ENCODE measurements at places on chromosomes 7 and 10. TPM values are rescaled to one million over a fixed set of nuclear protein-coding genes. Genes with fewer than 3 reads are reported as not detected.

ELMO1 gene
- total RNA-seq = 42.9 TPM

GRCh38 chr7:47570649-47571050 is 11.3 kb downstream of the TNS3 start:
- H3K27ac ChIP-seq = peak overlapping the region; percentile 81
- H3K36me3 ChIP-seq = no peaks in the 10 kb centered on the region
- no peak overlapping the region for H3K4me3 ChIP-seq
- H3K4me1 ChIP-seq = peaks cover 46% of the 10 kb centered on the region
- DNase-seq = no peak

- H3K4me1 ChIP-seq = no peaks in the 10 kb centered on the region
- H3K27ac ChIP-seq = no peak overlapping the region
- H3K4me3 ChIP-seq = no peak overlapping the region
- no peaks in the 10 kb centered on the region for H3K27me3 ChIP-seq
- H3K36me3 ChIP-seq = no peaks in the 10 kb centered on the region
Measured at GRCh38 chr10:8987712-8988111, 933.2 kb downstream of the GATA3 start.

- DNase-seq = no peak
- H3K36me3 ChIP-seq = no peaks in the 10 kb centered on the region
- H3K27ac ChIP-seq = no peak overlapping the region
- H3K27me3 ChIP-seq = no peaks in the 10 kb centered on the region
- H3K4me3 ChIP-seq = no peak overlapping the region
- H3K4me1 ChIP-seq = peaks cover 9% of the 10 kb centered on the region
Measured at GRCh38 chr7:45188736-45189135, 31.1 kb downstream of the RAMP3 start.

DNA sequence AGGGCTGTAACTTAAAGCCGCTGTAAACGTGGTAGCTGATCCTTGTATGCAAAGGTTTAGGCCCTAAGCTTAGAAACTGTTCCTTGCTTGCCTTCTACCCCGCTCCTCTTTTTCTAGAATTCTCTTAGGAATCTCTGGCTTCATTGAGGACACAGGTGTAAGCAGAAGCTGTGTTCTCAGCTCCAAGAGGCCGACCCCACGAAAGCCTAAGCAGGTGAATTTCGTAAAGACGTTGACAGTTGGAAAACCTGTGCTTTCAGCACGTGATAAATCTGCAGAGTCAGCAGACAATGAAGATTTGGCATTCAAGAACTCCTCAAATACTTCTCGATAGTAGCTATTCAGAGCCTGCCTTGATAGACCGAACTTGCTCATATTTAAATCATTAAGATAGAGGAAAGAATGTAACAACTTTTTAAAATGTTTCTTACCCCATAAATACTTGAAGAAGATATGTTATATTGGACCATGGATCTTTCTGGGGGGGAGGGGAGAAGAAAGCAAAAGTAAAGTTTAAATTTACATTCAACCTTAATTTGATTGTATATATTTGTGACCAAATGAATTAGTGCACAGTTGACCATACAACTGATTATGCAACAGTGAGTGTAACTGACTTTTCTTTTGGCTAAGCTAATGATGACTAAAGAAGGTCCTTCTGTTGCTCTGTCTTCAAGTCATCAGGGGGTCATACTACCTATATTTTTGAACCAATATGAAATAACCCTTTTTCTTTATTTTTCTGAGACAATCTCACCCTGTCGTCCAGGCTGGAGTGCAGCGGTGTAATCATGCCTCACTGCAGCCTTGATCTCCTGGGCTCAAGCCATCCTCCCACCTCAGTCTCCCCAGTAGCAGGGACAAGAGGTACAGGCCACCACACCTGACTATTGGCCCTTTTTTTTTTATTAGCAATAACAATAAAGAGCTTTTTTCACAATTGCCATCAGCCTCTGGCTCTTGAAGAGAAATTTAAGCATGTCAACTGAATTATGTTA is 1.2 kb upstream of the GDI2 start:
- peak overlapping the region; percentile 98 for H3K27ac ChIP-seq
- H3K27me3 ChIP-seq = no peaks in the 10 kb centered on the region
- no peaks in the 10 kb centered on the region for H3K36me3 ChIP-seq
- H3K4me3 ChIP-seq = peak overlapping the region; percentile 94
- peaks cover 32% of the 10 kb centered on the region for H3K4me1 ChIP-seq

DNA sequence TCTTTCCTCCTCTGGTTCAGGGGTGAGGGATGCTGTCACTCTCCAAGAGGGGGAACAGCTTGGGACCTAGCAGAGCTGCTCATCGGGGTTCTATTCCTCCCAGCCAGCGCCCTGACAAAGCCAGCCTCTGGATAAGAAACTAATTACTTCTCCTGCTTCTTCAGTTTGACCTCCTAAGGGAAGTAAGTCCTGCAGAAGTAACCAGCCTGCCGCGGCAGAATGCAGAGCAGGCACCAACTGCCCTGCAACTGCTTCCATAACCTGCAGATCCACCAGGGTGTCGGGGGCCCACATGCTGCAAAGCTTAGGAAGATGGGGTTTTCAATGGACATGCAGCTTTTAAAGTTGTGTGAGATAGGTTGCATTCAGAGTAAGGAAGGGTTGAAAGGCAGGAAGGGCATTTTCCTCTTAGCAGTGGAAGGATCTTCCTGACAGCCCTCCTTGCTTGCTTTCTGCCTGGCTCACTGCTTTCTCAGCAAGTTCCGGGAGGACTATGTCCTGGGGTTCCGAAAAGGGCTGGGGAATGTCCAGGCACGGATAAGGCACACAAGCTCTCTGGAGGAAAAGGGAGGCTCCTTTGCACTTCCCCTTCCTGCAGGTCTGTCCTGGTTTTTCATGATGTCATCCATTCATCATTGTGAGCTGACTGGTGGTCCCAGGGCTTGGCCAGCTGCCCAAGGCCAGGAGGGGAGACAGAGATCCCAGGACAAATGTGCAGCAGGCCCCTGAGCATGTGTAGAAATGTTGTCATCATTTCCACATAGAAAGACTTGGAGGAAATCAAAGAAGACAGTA is 24.3 kb upstream of the CALU start:
- no peaks in the 10 kb centered on the region for H3K36me3 ChIP-seq
- H3K4me3 ChIP-seq = no peak overlapping the region
- no peaks in the 10 kb centered on the region for H3K27me3 ChIP-seq
- H3K27ac ChIP-seq = no peak overlapping the region

DNA sequence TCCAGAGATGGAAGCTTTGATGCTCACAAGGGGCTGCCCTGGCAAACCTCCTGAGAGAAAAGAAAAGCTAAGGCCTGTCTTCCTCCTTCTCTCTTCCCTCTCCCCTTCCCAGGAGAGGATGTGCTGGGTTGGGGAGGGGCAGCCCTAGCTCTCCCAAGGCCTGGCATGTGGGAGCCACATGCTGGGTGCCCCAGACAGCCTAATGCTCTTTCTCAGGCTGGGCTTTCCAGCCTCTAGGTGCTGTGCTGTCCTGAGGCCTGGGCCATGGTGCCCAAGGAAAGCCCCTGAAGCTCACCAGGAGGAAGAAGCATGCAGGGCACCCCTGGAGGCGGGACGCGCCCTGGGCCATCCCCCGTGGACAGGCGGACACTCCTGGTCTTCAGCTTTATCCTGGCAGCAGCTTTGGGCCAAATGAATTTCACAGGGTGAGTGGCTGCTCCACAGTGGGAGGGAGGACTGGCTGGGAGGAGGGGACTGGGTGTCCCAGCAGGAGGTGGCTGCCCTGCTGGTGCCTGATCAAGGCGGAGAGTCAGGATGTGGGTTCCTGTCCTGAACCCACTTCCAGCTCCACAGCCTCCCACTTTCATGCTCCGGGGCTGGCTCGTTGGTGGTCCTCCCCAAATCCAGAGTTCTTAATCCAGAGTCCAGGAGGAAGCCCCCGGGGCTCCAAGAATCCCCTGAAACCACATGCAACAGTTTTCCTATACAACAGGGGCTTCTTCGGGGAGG is 1.7 kb downstream of the CPA5 start:
- H3K27me3 ChIP-seq = no peaks in the 10 kb centered on the region
- H3K27ac ChIP-seq = no peak overlapping the region
- no peaks in the 10 kb centered on the region for H3K36me3 ChIP-seq
- no peak overlapping the region for H3K4me3 ChIP-seq

DNA sequence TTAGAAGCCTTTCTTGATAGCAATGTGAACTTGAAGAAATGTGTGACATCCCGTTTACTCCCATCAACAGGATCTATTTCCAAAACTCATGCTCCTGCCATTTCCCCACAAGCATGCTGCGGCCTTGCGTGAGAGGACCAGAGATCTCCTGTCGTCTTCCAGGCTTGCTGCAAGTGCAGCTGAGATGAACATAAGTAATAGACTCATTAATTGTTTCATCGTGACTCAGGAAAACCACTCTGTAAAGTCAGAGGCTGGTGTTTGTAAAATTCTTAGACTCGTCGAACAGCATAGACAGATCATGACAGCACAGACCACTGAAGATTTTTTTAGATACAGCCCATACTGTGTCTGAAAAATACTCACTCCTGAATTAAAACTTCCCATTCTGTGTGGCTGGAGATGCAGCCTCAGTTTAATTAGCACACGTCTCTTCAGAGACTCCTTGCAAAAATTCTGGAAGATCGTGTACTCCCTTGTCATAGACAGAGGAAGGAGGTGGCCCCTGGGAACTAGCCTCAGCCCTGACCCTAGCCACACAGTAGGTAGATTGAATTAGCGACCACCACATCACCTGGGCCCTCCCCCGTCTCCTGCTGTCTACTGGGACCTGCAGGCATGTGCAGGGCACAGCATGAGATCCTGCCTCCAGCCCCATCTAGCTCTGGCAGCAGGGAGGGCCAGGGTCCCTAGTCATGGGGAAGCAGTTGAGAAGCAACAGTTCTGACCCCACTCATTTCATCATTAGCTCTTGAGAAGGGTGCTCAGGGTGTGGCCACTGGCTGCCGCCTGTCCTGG is 226.0 kb downstream of the CELF2 start:
- no peak overlapping the region for H3K27ac ChIP-seq
- no peaks in the 10 kb centered on the region for H3K27me3 ChIP-seq
- DNase-seq = no peak

Measured in esophagus muscularis mucosa (tissue), 4 donors.